ENCODE measurements at places on chromosomes 2 and 18.

- no peak for DNase-seq
These were observed 37.6 kb upstream of the GPR17 start for GRCh38 chr2:127608061-127609030.

DNA sequence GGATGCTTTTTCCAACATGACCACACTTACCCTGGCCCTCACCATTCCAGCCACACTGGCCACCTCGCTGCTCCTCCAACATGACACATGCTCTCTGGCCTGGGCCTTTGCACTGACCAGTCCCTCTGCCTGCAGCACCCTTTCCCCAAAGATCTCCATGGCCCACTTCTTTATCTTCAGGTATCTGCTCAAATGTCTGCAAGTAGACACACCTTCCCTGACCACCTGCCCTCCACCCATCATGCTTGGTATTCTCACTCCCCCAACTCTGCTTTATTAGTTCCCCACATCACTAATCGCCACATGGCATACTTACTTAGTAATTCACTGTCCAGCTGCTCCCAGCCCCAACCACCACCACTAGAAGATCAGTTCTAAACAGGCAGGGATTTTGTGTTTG lies 214.2 kb downstream of the BCL11A start:
- DNase-seq: no peak

- DNase-seq: no peak
These were observed 4.9 kb upstream of the CNDP1 start for GRCh38 chr18:74529378-74529777.

- no peak for DNase-seq
These were observed 158.9 kb upstream of the GLI2 start for GRCh38 chr2:120576509-120577474.

- no peak for DNase-seq
These were observed 102.3 kb upstream of the EPB41L5 start for GRCh38 chr2:119910566-119910965.

All from activated CD8-positive, alpha-beta T cell treated with anti-CD3 and anti-CD28 coated beads for 36 hours (primary cell).